ENCODE measurements at places on chromosomes 4 and X.

GRCh38 chr4:80033581-80033980 lies 39.4 kb downstream of the ANTXR2 start:
- no peak for DNase-seq

GRCh38 chrX:133650239-133650638 lies 234.9 kb upstream of the GPC4 start:
- no peak for DNase-seq

- no peak for DNase-seq
Observed at GRCh38 chr4:102525097-102525496, 23.9 kb downstream of the NFKB1 start.

DNA sequence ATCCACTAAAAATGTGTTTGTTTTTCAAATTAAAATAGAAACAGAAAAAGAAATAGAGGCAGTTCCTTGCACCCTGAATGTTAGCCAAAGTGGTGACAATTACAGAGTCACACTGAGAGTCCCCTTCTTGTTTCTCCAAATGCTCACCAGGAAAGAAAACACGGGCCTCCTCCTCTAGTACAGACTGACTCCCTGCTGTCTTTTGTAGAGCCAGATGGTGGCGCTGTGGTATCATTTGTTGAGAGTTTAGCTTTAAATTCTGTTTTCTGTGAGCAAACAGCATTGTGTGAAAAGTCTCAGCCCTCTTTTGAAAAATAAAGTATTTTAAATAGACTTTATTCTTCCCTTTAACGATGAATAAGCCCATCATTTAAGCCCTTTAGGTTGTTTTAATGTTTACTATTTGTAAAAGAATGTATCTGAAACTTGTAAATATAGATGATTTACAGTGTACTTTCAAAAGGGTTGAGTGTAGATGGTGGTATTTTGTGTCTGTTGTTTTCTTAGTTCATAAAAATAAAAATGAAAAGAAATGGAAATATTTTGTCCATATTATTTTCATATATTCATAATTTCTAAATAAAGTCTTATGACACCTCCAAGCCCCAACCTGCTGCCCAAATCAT lies 36.9 kb upstream of the ATOH1 start:
- no peak for DNase-seq

DNA sequence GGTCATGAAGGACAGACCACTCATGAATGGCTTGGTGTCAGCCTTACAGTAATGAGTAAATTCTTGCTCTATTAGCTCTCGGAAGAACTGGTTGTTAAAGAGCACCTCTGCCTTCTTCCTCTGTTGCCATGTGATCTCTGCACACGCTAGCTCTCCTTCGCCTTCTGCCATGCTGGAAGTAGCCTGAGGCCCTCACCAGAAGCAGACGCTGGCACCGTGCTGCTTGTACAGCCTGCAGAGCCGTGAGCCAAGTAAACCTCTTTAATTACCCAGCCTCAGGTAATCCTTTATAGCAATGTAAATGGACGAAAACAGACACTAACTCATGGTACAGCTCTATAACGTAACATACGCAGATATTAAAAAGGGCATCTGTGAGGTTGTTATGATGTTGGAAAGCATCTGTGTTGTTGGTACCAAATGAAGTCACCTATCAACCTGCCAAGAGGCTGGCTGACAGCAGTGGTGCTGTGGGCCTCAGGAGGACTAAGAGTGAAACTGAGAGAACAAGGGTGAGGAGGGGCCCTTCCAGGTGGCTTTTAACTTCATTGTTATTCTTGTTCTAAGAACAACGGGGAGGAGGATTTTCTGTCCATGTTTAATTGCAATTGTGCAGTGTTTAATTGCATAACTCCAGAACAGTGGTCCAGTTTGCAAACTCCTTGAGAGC lies 69.2 kb downstream of the CRMP1 start:
- no peak for DNase-seq

- DNase-seq = no peak
Observed at GRCh38 chr4:74258963-74259362, 49.3 kb upstream of the EPGN start.

DNA sequence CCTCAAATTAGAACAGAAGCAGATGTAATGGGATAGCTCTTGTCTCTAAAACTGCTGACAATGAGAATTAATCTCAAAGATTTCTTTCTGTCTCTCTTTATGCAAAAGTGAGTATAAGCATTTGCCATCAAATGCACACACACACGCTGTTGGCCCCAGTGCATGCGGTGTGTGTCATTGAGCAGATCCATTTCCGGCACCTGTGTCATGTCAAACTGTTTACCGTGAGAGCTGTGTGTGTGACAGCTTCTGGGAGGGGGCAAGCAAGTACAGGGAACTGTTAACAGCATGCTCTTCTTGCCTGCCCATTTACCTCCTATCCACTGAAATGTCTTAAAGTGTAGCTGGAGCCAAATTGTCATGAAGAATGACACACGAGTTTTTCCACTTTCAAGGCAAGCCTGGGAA lies 297.9 kb upstream of the FAT4 start:
- no peak for DNase-seq

- no peak for DNase-seq
Observed at GRCh38 chr4:171378323-171378722, 434.9 kb upstream of the GALNTL6 start.

DNA sequence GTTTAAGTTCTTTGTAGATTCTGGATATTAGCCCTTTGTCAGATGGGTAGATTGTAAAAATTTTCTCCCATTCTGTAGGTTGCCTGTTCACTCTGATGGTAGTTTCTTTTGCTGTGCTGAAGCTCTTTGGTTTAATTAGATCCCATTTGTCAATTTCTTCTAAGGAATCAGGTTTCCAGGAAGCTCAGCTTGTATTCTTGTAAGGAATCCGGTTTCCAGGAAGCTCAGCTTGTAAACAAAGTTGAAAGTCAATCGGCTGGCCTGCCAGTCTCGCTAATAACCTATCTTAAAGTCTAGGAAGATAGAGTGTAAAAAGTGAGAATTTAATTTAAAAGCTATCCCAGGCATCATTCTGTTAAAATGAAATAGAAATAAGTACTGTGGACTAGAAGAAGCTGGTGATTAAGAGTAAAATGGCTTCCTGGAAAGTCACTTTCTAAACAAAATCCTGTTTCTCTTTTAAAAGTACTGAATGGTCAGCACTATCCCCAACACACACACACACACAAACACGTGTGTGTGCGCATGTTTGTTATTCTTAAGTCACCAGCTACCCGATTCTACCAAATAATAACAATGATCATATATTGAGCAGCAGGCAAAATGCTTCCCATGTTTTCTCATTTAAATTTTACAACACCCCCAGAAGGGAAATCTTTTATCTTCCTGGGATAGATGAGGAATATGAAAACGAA lies 171.7 kb downstream of the PAPSS1 start:
- DNase-seq = no peak

DNA sequence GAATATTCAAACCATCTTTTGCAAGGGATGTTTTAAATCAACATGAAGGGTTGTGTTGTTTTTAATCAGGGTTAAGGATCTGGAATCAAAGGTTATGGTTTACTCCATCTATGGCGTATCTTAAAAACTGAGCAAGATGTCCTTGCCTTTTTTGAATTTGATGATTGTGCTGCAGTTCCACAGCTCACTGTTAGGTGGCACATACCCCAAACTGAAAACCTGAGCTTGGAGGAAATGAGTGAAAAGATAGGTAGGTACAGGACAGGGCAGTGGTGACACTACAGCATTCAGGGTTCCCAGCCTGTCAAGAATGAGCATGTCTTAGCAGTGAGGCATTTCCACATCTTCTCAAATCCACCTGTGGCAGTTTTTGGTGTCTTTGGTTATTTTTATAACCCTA lies 13.1 kb upstream of the EOLA1 start:
- no peak for DNase-seq

DNA sequence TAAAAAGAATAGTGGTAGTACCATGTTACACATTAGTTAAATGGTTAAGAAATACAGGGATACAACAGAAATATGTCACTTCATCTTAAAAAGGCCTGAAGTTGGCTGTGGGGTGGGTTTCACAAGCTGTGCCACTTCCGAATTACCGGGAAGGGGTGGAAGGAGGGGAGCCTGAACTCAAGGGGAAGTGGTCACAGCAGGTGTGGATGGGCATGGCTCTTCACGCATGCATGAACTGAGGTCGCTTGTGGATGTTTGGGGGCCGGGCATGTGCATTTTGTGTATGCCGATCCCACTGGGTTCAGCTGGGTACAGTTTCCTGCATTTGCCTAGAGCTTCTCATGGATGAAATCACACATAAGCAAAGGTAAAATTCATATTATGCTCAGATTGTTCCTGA lies 64.9 kb downstream of the CLCN4 start:
- no peak for DNase-seq

DNA sequence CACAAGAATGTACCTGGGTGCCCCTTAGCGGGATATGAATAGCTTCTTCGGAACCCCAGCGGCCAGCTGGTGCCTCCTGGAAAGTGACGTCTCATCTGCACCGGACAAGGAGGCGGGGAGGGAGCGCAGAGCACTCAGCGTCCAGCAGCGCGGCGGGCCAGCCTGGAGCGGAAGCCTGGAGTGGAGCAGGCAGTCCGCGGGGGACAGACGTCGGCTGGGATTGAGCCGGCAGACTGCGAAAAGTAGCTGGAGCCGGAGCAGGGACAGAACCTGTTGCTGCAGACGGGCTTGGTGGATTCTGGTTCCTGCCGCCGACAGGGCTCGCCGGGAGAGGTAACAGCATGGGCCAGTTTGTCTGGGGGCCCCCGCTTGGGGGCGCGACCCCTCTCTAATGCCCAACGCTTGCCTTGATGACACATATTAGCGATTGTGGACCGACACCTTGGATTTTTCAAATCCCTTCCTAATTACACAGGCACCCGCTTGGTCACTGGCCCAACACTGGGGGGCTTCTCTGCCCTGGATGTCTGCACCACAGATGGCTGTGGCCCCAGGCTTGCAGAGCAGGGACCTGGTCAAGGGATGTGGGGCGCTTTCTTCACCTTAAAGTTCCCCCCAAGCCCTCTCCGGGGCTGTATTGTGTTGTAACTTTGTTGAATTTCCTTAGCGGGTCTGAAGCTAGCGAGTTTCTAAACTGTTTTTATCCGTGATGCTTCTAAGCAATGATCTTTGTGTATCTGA lies at the start of gene NPFFR2:
Gene NPFFR2, plus strand, starts transcription at position 133 of the 741 bp plus-strand sequence. CDS start 96,592 bp downstream, outside the sequence.
- DNase-seq = no peak
